ENCODE measurements at places on chromosomes 7 and 10.

- no peaks in the 10 kb centered on the region for H3K4me1 ChIP-seq
- no peaks in the 10 kb centered on the region for H3K27me3 ChIP-seq
- no peak overlapping the region for H3K4me3 ChIP-seq
- no peaks in the 10 kb centered on the region for H3K36me3 ChIP-seq
Observed at GRCh38 chr10:118955531-118955930, 74.0 kb upstream of the NANOS1 start.

DNA sequence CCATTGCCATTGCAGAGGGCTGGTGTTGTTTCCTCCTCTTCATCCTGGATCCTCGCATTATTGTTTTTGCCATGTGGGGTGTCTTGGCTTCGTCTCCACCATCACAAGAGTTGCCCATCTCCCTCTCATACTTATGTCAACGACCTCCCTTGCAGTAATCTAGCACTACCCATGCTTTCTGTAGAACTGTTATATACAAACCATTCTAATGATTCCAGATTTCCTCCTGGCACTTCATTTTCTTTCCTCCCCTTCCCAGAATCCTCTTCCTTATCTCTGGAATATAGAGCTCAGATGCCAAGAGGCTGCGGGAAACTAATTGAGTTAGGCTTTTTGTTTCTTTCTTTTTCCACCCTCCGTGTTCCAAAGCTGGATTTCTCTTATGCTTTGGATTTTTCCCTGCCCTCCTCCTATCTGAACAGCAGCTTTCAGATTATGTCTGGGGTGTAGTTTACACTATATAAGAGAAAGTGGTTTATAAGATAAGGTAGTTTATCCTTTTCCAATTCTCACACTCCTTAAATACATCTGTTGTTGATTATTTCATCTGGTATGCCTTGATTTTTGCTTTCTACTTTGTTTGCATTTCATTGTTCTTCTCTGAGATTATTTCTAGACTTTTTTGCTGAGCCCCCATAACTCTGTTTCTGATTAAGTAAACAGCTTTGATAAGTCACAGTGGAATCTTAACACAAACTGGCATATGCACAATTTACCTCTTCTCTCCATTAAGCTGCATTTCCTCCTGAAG, 264.1 kb downstream of the BICC1 start:
- no peak overlapping the region for H3K27ac ChIP-seq
- no peaks in the 10 kb centered on the region for H3K27me3 ChIP-seq
- no peaks in the 10 kb centered on the region for H3K36me3 ChIP-seq
- no peak overlapping the region for H3K4me3 ChIP-seq
- DNase-seq, result no peak

DNA sequence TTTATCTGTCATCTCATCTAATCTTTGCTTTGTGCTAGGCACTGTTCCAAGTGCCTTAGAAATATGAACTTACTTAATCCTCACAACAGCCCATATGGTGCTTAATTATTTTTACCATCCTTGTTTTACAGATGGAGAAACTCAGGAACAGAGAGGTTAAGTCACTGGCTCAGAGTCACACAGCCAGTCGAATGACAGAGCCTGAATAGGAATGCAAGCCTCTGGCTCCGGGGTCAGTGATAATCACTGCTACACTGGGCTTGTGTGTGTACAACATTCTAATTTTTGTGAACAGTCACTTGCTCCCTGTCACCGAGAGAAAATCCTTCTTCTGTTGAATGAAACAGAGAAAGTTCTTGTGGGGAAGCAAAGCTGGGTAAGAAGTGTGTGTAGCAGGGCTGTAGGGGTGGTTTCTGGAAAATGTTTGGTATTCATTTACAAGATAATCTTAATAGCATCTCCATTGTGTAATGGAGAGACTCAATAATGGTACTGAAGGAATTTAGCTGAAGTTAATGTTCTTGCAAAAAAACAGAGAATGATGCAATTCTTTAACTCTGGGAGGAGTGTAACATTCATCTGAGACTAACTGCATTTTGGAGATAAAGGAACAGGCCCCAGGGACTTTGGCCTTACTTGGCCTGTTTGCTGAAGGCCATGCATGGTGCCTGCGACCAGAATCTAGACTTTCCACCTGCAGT, 290.6 kb downstream of the FRMD4A start:
- no peaks in the 10 kb centered on the region for H3K36me3 ChIP-seq
- H3K27ac ChIP-seq, result no peak overlapping the region
- no peaks in the 10 kb centered on the region for H3K4me1 ChIP-seq
- DNase-seq, result no peak

GRCh38 chr10:122171302-122172075, 99.6 kb upstream of the BTBD16 start:
- H3K36me3 ChIP-seq, result no peaks in the 10 kb centered on the region
- H3K27ac ChIP-seq, result no peak overlapping the region
- no peaks in the 10 kb centered on the region for H3K27me3 ChIP-seq
- no peak for DNase-seq
- peak overlapping the region; percentile 24 for H3K4me3 ChIP-seq

DNA sequence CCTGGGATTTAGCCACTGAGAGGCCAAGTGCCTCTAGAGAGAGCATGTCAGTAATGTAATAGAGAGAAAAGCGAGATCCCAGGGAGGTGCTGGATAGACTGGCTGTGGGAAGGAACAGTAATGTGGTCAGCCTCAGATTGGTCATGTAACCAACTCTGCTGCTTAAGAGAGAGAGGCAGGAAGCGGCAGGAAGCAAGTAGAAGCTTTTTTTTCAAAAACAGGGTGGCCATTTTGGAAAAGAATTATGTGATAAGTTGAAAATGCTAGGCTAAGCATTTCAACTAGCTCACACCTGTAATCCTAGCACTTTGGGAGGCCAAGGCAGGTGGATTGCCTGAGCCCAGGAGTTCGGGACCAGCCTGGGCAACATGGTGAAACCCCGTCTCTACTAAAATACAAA, 3.7 kb upstream of the PCOLCE start:
- H3K36me3 ChIP-seq, result peaks cover 5% of the 10 kb centered on the region
- H3K4me1 ChIP-seq, result peaks cover 4% of the 10 kb centered on the region
- no peak overlapping the region for H3K4me3 ChIP-seq
- H3K27ac ChIP-seq, result no peak overlapping the region

DNA sequence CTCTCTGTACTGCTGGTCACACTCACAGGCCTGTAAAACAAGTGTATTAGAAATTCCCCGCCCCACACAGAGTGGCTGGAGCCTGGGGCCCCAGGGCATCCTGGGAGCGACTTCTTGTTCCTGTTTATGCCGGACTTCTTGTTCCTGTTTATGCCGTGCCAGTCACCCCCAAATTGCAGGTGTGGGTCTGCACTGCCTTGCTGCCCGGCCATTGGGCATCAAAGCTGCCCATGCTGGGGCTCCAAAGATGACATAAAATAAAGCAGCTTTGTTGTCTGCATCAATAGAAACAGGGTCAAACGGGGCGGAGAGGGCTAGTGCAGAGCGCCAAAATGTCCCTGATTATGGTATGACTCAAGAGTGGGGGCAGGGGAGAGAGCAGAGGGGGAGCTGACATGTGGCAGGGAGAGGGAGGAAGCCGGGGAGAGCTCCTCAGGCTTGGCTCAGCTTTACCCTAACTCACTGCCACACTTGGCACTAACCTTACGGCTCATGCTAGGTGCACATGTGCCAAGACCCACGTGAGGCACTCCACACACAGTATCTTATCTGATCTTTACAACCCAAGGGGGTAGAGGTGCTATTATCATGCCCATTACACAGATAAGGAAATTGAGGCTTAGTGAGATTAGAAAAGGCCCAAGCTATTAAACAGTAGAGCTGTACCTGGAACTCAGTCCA, 98.4 kb downstream of the PIP4K2A start:
- peaks cover 18% of the 10 kb centered on the region for H3K4me1 ChIP-seq
- peaks cover 19% of the 10 kb centered on the region for H3K36me3 ChIP-seq

DNA sequence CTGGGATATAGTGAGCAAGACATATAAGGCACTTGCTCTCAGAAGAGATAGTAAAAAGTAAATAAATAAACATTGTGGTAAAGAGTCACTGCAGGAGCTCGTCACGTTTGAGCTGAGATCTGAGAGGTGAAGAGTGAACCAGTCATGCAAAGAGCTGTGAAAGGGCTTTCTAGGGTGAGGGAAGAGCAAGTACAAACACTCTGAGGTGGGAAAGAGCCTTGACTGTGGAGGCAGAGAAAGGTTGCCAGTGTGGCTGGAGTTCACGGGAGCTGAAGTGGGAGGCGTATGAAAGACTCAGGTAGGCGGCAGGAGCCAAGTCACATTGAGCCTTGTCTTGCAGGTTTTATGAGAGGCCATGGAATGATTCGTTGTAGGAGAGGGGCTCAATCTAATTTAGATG, 141.0 kb downstream of the C1GALT1 start:
- no peaks in the 10 kb centered on the region for H3K36me3 ChIP-seq
- H3K27ac ChIP-seq, result no peak overlapping the region
- no peaks in the 10 kb centered on the region for H3K4me1 ChIP-seq
- no peak for DNase-seq

DNA sequence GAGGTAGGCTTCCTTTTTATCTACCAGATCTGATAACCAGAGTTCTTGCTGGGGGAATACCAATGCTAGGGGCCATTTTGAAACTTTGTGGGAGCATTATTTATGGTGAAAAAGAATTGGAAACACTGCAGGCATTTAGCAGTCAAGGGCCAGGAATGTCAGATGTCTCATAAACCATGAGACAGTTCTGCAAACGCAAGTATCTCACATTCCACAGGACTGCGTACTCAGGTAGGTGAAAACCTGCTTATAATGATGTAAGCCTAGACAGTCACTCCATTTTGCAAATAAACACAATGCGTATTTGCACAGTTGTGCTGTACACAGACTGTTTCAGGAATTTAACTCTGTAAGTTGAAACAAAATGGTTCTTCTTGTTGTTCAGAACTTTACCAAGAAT, 33.9 kb downstream of the ECHDC3 start:
- no peak overlapping the region for H3K27ac ChIP-seq
- H3K4me1 ChIP-seq, result no peaks in the 10 kb centered on the region
- DNase-seq, result no peak
- no peaks in the 10 kb centered on the region for H3K27me3 ChIP-seq
- no peak overlapping the region for H3K4me3 ChIP-seq

- H3K4me3 ChIP-seq, result no peak overlapping the region
- H3K4me1 ChIP-seq, result no peaks in the 10 kb centered on the region
- no peaks in the 10 kb centered on the region for H3K36me3 ChIP-seq
- DNase-seq, result no peak
Observed at GRCh38 chr7:121126801-121127534, 138.5 kb downstream of the CPED1 start.

Data from H9 (cell line).